ENCODE measurements at places on chromosomes 13 and 19.
A peak's percentile ranks its signal among the peaks of the same experiment; 100 is the strongest.

- no peak for DNase-seq
Measured at GRCh38 chr13:28744091-28744536, 25.3 kb upstream of the SLC46A3 start.

DNA sequence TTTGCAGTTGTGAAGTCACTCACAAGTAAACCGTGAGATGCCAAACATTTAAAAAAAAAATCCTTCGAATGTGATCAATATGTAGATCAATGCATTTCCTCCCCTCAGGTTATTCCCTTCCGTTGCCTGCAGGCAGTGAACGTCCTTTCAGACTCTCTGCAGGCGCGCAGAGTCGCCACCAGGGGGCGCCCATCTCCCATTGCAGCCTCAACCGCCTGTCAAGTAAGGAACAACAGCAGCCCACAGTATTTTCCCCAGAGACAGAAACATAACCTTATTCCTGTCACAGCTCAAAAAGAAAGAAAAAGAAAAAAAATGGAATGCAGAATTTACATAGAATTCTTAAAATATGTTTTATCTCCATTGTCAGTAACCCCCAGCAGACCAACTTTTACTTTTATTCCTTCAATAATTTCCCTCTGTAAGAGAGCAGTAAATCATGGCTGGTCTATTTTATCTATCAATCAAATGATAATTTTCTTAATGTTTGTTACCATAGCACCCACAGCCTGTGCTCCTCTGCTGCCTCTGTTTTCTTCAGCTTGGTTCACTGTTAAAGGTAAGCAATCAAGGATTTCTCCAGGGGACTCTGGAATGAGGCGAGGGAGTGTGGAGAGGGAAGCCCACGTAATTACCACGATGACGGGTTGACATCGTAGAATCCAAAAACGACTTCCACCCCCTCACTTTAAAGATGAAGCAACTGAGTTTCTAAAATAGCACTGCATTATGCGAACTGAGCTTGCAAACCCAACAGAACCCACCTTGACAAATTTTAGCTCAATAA, 637.6 kb upstream of the ARGLU1 start:
- DNase-seq: peak; percentile 60

GRCh38 chr19:41590936-41591335, 15.0 kb downstream of the CEACAM21 start:
- DNase-seq: no peak

- no peak for DNase-seq
Measured at GRCh38 chr19:5309438-5310204, 31.0 kb downstream of the PTPRS start.

- no peak for DNase-seq
Measured at GRCh38 chr13:112986946-112987681, 18.1 kb downstream of the MCF2L start.

DNA sequence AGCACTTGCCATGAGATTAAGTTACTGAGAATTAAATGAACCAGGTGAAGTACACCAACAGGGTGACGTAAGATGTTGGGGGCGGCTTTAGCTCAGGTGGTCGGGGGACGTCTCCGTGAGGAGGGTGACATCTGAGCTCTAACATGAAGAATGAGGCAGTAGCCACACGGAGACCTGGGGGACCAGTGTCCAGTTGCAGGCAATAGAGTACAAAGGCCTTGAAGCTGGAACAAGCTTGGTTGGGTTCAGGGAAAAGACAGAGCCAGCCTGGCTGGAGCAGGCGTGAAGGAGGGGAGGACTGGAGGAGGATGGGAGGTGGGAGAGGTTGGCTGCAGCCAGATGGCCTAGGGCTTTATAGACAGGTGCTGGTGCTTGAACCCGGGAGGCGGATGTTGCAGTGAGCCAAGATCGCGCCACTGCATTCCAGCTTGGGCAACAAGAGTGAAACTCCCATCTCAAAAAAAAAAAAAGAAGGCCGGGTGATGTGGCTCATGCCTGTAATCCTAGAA, 1.6 kb downstream of the SPINT2 start:
- DNase-seq: no peak

DNA sequence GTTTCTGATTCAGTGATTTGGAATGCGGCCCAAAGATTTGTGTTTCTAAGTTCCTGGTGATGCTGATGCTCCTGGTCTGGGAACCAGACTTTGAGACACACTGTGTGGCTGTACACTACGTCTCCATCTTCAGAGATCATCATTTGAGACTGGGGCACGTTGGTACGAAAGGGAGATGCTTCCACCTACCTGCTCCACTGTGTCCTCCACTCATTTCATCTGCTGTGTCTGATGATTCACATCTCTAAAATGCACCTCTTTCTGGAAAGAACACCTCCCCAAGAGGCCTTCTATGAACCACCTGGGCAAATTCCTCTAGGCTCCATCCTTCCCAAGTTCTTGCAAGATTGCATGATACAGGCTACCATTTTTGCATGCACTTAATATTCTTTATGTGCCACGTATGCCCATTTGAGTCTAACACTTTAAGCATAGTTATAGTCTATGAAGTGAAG, 58.6 kb downstream of the ERCC5 start:
- no peak for DNase-seq

DNA sequence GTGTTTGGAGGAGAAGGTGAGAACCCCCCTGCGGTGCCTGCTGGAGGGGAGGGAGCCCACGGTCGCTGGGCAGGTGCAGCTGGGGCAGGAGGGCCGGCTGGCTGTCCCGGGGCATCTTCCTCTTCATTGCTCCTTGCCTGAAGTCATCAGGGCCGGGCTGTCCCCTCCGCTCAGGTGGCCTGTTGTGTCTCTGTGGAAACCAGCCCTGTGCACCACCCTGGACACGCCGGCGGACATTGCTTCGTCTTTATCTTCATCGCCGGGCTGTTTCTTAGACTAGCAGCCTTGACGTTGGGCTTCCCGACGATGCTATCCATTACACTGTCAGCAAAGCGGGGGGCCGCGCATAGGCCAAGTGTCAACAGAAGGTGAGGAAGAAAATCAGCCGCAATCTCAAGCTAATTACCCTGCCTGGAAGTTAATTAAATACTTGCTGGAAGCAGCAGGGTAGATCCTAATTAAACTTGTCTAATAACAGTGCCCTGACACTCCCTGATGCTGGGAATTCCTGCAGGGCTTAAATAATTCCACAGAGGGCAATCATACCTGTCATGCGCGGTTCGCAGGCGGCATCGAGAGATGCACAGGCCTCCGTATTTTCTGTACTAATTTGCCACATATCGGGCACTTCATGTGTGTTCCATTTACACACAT, 111.4 kb upstream of the SOX1 start:
- no peak for DNase-seq

DNA sequence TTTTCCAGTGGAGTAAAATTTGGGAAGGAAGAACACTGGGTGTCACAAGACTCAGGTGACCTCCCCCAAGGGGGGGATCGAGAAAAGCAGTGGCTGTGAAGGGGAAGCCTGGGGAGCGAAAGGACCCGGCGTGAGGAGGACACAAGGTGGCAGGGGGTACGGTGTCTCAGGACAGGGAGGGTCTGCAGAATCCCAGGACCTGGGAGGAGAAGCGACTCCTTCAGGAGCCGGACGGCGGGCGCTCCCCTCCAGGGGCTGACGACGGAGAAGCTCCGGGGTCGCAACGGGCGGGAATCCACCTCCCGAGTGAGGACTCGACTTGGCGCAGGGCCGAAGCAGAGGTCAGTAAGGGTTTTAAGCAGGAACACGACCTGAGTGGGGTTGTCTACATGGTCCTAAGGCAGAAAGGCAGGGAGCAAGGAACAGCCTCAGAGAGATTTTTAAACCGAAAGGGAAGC, 529 bp downstream of the ZNF836 start:
- DNase-seq: no peak

DNA sequence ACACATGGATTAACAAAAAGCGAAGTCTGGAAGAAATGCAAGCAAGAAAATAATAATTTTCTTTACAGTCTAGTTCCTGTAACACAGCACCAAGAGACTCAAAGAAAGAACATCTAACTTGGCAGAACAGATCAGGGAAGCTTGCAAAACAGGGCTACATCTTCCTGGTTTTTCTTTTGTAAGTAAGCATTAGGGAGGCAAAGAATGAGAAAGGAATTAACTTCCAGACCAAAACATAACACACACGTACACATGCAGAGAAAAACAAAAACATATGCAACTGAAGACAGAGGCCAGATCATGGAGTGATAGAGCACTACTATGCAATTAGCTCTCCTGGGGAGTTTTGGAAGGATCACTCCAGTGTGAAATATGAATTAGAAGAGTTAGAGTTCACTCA, 120.5 kb downstream of the DIAPH3 start:
- no peak for DNase-seq

- no peak for DNase-seq
Measured at GRCh38 chr13:63408331-63409189, 1992.9 kb upstream of the PCDH20 start.

DNA sequence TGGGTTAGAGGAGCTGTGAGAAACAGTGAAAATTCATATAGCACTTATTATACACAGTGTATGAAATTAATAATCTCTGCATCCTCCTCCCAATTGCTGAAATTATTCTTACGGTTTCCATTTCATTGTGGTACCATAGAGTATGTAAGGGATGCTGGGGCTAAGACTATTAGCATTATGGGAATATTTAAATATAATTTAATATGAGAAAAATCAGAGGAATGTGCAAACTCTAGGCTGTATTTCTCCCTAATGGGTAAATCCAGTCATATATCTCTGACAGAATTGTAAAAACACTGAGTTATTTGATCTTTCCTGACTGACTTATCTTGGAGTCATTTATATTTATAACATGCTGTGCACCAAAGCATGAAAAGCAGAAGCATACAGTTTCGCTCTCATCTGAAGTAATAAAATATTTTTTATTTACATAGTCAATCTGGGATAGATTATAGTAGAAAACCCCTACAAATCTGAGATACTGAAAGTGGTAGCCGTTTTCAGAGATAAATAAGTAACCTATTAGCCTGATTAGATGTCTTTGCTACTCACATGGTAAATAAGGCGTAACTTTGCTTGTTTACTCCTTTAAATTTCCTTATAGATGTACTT, 34.9 kb downstream of the LRCH1 start:
- DNase-seq: no peak

- no peak for DNase-seq
Measured at GRCh38 chr19:7877249-7877836, 3.2 kb upstream of the PRR36 start.

GRCh38 chr19:45990113-45990728, 5.0 kb upstream of the CCDC61 start:
- no peak for DNase-seq

DNA sequence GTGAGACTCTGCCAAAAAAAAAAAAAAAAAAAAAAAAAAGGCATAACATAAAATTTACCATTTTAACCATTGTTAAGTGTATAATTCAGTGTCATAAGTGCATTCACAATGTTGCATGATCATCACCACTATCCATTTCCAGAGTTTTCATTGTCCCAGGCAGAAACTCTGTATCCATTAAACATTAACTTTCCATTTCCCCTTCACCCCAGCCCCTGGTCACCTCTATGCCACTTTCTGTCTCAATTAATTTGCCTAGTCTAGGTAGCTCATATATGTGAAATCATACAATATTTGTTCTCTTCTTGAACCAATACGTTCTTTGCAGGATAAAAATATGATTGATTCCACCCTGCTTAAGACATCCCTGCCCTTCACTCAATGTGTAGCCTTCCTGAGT, 31.0 kb upstream of the VWA8 start:
- no peak for DNase-seq

DNA sequence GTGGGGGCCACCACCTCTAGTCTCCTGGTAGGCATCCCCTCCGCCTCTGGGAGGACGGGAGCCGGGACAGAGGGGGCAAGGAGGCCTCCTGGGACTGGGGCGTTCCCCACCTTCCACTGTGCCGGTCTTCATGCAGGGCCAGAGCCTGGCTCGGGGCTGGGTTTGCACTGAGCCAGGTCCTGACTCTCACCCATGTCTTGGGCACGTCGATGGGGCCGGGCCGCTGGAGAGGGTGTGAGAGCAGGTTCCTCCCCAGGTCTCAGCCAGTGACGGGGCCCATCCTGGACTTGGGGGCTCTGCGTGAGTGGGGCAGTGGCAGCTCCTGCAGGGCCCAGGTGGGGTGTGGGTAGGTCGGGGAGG, 26.6 kb downstream of the ATP11A start:
- no peak for DNase-seq

GRCh38 chr19:46931202-46931601, 70.4 kb downstream of the ARHGAP35 start:
- no peak for DNase-seq

- no peak for DNase-seq
Measured at GRCh38 chr13:51913421-51914136, 51.8 kb downstream of the CCDC70 start.

GRCh38 chr19:35856546-35857149, at the start of gene KIRREL2:
Gene KIRREL2, plus strand, starts transcription at chr19:35856911. Its CDS starts 209 bp downstream, at chr19:35857120.
- DNase-seq: peak; percentile 10

DNA sequence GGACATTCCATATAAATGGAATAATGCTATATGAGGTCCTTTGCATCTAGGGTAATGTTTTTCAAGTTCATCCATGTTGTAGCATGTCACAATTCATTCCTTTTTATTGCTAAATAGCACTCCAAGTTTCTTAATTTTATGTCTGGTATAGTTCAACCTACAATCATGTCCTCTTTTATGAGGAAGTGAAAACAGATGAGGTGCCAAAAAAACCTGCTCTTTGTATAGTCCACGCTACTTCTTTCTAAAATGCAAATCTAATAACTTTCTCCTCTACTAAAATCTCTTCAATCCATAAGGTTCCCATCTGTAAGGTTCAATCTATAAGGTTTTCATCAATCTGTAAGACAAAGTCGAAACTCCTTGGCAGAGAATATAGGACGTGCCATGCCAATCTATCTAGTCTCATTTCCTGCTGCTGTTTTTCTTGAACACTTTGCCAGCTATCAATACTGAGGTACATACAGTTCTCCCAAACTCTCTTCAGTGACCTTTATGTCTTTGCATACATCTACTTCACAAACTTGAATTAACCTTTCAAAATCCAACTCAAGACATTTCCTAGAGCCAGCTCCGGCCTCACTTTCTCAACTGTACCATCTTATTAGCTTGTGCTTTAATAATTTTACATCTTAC, 33.7 kb downstream of the INTS6 start:
- DNase-seq: peak; percentile 19

DNA sequence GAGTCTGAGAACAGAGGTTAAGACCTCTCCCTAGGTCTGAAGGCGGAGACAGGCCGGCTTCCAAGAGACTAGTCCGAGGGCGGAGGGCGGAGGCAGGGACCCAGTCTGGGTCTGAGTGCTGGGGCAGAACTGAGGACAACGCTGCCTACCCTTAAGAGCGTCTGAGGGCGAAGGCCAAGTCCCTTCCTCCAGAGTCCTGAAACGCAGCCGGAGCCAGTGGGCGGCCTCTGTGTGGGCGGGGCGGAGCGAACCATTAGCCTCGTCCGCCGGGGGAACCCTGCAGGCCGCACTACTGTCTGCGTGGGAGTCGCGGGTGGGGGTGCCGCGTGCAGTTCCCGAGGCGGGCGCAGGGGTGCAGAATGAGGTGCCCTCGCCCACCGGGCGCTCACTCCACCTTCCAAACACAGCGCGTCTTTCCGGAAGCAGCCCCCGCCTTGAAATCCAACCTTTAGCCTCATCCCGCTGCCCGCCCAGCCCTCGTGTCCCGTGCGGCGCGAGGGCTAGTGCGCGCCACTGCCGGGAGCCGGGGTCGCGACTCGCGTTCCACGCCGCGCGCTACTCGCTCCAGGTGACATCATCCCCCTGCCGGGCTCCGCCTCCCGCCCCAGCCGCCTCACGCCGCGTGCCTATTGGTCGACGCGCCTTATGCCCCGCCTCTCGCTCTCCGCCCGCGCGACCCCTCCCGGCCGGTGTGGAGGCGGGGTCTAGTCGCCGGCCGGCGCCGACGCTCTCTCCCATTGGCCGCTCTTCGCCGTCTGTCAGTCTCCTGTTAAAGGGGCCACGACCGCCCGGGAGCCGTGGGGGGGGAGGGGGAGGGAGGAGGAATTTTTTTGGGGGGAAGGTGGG, at the start of gene C19orf73:
Gene C19orf73 (minus strand): TSS at position 579 of the 846 bp plus-strand sequence. CDS start 121 bp downstream, at position 458.
- peak; percentile 90 for DNase-seq

- no peak for DNase-seq
Measured at GRCh38 chr19:13712767-13713201, 51.5 kb upstream of the MRI1 start.

Measured in AML-193 (cell line).